Epithelial cell of esophagus (primary cell): ENCODE measurements at places on chromosomes 13 and 19.

DNA sequence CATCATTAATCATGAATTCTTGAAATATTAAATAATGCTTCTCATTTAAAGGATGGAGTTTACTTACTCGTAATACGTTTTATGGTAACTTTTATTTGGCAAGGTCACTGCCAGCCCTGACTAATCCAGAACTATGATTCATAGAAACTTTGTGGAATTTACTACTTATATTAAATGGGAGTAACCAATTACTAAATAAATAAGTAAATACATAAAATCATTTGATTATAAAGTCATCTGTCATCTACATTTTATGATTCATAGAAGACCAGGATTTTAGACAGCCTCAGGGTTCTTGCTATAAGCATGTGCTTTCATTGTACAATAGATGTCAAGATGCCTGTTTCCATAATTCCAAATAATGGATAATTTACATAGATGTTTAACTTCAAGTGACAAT, 611.1 kb downstream of the TBC1D4 start:
- DNase-seq, result peak; percentile 77

GRCh38 chr13:112812306-112813055, 122.6 kb downstream of the ATP11A start:
- no peak for DNase-seq

DNA sequence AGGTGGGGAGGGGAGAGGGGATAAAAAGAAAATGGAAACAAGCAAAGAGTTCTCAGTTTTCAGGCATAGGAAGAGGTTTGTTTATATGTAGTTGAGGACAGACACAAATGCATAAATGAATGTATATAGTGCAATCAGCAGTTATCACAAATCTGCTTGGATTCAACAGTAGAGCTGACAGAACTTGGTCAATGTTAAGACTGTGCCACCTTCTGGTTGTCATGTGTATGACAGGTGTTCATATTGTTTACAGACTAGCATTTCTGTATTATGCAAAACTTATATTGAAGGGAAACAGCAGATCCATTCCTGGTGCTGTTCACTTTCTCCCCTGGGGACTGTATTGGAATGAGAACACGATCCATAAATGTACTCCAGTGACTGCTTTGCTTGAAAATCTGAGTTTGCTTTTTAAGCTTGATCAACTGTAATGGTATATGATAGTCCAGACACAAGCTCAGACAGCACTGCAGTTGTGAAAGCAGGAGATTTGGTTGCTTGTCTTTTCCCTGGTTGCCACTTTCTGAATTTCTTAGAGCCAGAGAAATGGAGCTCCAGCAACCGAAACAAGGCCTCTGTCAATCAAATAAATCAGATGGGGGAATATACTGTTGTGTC, 319.5 kb upstream of the OBI1 start:
- DNase-seq, result peak; percentile 74

- no peak for DNase-seq
Measured at GRCh38 chr13:29515372-29515771, 80.1 kb downstream of the SLC7A1 start.

GRCh38 chr13:91303031-91303430, 44.5 kb upstream of the MIR17HG start:
- DNase-seq, result no peak

DNA sequence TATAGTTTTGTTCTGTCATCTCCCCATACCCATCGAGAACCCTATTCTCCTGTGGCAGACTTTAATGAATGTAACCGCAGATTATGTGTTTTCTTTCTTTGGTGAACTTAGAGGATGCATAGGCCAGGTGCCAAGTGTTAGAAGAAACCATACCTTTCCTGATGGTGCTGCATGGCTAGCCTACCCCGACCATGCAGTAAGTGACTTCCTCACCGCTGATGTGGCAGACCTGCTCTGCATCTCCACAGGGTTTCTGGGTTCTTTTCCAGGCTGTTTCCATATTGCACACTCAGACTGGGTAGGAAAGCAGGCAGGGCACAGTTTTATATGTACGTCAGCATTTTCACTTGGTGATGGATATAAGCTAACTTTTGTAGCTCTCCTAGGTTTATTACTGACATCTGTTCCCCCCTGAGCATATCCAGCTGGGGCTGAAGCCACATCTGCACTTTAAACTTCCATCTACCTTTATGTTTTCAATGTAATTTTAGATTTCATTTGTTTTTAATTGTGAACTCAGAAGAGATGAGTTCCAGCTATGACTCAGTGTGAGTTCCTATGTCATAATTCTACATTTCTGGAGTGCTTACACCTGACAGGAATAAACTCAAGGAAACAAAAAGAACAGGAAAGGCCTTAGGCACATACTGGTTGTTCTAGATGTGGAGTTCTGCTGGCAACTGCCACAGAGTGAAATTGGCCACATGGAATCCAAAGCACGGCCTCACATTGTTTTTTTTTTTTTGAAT, 42.3 kb downstream of the LRCH1 start:
- DNase-seq, result peak; percentile 90

DNA sequence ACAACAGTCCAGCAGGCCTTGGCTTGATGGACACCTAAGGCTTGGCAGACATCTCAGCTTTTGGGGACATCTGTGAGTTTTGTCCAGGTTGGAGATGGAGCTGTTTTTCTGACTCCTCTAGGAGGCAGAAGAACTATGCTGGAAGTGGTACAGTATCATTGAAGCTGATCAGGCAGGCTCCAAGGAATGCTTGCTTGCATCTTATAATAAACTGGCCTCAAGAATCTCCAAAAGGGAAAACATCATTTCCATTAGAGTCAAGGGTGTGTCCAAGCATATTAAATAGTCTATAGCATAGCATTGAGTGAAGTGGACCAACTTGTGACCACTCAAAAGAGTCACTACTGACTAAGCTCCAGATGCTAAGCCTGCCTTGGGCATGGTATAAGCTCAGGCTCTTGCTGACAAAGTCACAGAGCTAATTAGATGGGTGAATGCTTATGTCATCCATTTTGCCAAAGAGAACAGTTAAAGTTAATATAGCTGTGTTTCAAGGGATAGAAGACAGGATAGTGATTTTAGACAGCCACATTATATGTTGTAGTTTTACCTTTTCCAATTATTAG, 216.0 kb downstream of the DNAJC15 start:
- DNase-seq, result no peak

DNA sequence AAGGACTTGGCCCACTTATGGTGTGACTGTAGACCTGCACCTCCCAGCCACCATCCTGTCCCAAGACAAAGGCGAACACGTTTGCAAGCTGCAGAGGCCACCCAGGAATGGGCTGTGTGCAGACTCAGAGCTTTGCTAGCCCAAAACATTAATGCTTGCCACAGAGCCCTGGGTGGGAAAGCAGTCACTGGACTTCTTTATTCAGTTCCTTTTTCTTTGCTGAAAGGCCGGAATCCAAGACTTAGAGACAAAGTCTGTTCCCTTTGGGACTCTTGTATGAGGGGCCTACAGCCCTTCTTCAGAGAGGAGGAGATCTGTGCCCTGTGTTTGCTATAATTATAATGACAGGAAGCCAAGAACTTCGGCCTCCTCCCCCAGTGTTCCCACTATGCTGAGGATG, 167.8 kb downstream of the DLEU7 start:
- DNase-seq, result no peak

- DNase-seq, result no peak
Measured at GRCh38 chr19:11047866-11048265, 41.4 kb upstream of the LDLR start.

DNA sequence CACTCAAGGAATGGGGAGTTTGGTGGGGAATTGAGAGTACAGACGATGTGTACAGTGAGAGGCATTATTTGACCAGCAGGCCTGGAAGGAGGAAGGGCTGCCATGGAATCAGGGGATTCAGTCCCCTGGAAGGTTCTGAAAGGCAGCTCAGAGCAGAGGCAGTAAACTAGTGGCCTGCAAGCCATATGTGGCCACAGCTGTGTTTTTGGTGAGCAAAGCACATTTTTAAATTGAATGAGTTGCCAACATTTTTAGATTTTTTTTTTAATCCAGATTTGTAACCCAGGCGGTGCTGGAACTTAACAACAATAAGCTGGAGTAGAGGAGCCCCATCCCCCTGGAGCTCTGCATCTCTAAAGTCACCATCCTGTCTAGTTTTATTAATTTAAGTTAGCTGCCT, 95.3 kb upstream of the IPO5 start:
- DNase-seq, result no peak

- no peak for DNase-seq
Measured at GRCh38 chr13:50284540-50284939, 269.3 kb downstream of the KCNRG start.

DNA sequence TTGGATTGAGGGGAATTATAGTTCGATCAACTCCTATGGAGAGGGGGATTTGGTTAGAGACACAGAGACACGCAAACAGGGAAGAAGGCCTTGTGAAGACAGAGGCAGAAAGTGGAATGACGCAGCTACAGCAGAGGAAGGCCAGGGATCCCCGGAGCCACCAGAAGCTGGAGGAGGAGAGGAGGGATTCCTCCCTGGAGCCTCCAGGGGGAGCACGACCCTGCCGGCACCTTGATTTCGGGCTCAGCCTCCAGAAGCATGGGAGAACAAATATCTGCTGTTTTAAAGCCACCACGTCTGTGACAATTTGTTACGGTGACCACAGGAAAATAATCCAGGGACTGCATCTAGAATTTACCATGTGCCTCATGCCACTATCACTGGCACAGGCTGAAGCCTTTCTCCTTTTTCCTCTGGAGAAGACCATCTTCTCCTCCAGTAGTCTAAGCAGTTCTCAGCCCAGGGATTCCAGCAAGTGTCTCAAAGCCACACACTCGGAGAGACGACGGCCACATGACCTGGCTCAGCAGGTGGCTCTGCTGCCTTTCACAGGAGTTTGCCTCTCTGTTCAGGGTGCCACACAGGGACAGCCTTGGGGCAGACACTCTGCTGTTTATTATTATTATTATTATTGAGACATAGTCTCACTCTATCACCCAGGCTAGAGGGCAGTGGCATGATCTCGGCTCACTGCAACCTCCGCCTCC, 39.9 kb upstream of the CCNE1 start:
- peak; percentile 40 for DNase-seq

GRCh38 chr13:43876366-43876765, 3.2 kb downstream of the CCDC122 start:
- DNase-seq, result peak; percentile 59

- DNase-seq, result peak; percentile 28
Measured at GRCh38 chr13:64819081-64819480, 2411.1 kb downstream of the PCDH9 start.

- peak; percentile 84 for DNase-seq
Measured at GRCh38 chr13:37747071-37747612, 122.4 kb downstream of the TRPC4 start.

- no peak for DNase-seq
Measured at GRCh38 chr13:30222254-30222653, 85.1 kb downstream of the KATNAL1 start.

DNA sequence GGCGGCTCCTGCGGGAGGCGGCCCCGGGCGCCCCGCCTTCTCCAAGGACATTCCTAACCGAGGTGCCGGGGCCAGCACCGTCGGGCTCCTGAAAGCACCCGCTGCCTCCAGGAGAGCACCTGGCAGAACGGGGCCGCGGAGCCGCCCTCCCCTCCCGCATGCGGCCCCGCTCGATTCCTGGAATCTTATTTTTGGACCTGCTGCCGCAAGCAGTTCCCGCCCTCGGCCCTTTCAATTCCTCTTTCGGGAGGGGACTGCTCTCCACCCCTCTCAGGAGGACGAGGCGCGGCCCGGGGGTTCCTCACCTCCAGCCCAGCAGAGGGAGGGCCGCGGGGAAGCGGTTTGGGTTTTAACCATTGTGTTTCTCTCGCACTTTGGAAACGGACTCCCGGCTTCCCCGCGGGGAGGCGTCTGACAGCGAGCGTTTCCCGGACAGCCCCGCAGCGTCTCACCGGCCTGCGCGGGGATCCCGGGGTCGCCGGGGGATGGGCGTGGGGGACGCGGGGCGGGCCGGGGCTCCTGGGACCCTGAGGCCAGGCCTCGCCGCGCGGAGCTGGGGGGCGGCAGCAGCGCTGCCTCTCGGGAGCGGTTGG, 849 bp downstream of the GAS6 start:
- peak; percentile 48 for DNase-seq

DNA sequence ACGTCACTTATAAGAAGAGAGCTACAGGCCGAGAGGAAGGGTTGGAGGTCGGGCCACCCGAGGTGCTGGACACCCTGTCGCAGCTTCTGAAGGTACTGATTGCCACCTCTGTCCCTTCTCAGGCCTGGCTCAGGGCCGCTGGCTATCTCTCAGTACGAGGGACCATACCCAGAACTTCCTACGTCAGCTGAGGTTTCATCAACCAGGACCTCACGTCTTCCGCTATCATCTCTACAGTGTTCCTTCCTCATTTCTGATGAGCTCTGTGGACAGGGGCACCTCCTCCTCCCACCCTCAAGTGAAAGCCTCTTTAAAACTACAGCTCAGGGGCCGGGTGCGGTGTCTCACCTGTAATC, 58.2 kb upstream of the USE1 start:
- DNase-seq, result no peak

DNA sequence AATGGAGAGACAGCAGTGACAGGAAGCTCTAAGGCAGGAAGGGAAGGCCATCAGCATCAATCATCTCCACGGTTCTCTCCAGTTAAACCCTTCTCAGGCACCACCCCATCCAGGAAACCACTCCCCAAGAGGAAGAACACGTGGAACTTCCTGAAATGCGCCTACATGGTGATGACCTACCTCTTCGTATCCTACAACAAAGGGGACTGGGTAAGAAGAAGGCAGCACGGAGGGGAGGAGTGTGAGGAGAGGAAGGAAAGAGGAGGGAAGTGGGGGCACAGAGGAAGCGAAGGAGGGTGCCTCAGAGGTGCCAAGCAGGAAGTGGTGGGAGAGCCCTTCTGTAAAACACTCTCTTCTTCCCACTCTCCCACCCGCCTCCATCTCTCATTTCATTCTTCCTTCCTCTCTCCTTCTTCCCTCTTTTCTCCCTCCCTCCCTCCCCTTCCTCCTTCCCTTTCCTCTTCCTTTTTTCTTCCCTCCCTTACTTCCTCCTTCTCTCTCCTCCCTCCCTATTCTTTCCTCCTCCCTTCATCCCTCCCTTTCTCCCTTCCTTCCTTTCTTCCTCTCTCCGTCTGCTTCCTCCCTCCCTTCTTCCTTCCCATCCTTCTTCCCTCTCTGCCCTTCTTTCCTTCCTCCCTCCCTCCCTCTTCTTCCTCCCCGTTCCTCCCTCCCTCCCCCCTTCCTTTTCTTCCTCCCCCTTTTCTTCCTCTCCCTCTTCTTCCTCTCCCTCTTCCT, 12.6 kb downstream of the ZSCAN5A start:
- peak; percentile 8 for DNase-seq

- no peak for DNase-seq
Measured at GRCh38 chr19:28427376-28428083, 785.4 kb downstream of the UQCRFS1 start.

DNA sequence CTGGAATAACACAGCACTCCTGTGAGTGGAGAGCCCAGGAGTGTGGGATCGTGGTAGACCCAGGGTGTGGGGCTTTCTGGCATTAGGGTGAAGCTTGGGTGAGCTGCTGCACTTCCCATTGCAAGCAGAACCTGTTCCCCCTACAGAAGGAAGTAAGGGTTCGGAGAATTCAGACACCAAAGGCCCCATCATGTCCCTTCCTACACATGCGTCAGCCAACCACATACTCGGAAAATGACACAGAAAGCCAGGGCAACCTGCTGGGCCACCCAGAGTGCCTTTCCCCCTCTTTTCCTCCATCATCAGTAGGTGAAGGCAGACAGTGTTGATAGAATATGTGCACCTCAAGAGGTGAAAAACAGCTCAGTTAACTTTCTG, 42.9 kb downstream of the GGACT start:
- no peak for DNase-seq

GRCh38 chr19:11483366-11484111, 2.7 kb upstream of the ELAVL3 start:
- no peak for DNase-seq

- no peak for DNase-seq
Measured at GRCh38 chr13:95243207-95243606, 58.0 kb downstream of the ABCC4 start.
